Stomach (tissue), 19 donors: ENCODE measurements at places on chromosomes 1 and 21. TPM values are rescaled to one million over a fixed set of nuclear protein-coding genes. Genes with fewer than 3 reads are reported as not detected.

DNA sequence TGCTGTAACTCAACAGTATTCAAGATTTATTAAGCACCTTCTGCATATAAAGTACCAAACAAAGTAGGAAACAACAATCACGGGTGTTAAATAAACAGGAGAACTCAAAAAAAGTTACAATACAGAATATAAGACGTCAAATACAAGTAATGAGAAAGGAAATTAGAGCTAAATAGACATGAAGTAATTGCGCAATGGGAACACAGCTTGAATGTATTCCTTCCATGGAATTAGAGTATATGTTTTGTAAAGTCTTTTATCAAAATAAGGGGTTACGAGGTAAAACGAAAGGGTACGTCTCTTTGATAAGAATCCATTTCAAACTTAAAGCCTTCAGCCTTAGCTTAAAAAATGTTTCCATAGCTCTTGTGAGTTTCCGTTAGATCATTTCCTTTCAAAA lies 109.1 kb downstream of the SPATA6 start:
- no peak for DNase-seq

IFI44 gene
- total RNA-seq, result 62.2 TPM

TNNI3K gene
- not detected for total RNA-seq

- peak; percentile 98 for DNase-seq
Observed at GRCh38 chr1:150281758-150282557, at the start of gene CIART. Gene CIART, plus strand, starts transcription at chr1:150282554. Its CDS starts 714 bp downstream, at chr1:150283268.

PCSK9 gene
- not detected for total RNA-seq
